Common myeloid progenitor, CD34-positive (primary cell): ENCODE measurements at places on chromosomes 7 and 10.

GRCh38 chr10:37960591-37961137 is 15.8 kb downstream of the ZNF25 start:
- no peak for DNase-seq

GRCh38 chr7:78620920-78621319 is 822.3 kb downstream of the PHTF2 start:
- no peak for DNase-seq

GRCh38 chr10:106571192-106571946 is 593.1 kb downstream of the SORCS1 start:
- no peak for DNase-seq

GRCh38 chr7:47513741-47514241 is 68.1 kb downstream of the TNS3 start:
- DNase-seq: peak; percentile 89

DNA sequence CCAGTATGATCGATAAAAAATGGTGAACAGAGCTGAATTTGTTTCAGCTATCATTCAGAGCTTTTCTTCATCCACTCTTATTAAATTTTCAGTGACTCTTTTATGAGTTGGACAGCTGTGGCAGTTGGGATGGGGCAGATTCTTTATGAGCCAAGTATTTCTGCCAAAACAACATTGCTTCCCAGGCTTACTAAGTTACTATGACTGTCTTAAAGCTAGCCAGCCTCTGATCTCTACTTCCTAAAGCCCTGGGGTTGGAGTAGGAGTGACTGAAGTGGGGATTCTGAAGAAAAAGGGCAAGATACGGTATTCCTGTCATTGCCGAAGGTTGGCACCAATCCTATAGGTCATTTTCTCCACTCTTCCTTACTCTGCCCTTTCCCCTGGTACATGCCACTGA is 12.7 kb downstream of the RPP30 start:
- no peak for DNase-seq

DNA sequence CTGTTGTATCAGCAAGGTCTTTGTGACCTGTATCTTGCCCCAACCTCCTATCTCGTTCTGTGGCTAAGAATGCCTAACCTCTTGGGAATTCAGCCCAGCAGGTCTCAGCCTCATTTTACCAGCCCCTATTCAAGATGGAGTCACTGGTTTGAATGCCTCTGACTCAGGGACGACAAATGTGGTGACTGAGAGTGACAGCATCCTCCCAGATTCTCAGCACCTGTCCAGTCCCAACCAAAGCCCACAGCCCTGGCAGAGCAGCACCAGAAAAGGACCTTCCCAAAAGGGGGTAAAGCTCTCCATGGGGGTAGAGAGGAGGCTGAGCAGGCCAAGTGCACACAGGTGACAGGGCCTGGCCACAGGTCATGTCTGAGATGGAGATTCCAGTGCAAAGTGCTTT is 35.4 kb upstream of the GPAM start:
- no peak for DNase-seq

GRCh38 chr10:107269626-107270025 is 105.1 kb upstream of the SORCS1 start:
- no peak for DNase-seq
